HT1080 (cell line): ENCODE measurements at places on chromosomes 5 and 9. TPM values are rescaled to one million over a fixed set of nuclear protein-coding genes. Genes with fewer than 3 reads are reported as not detected.

DNA sequence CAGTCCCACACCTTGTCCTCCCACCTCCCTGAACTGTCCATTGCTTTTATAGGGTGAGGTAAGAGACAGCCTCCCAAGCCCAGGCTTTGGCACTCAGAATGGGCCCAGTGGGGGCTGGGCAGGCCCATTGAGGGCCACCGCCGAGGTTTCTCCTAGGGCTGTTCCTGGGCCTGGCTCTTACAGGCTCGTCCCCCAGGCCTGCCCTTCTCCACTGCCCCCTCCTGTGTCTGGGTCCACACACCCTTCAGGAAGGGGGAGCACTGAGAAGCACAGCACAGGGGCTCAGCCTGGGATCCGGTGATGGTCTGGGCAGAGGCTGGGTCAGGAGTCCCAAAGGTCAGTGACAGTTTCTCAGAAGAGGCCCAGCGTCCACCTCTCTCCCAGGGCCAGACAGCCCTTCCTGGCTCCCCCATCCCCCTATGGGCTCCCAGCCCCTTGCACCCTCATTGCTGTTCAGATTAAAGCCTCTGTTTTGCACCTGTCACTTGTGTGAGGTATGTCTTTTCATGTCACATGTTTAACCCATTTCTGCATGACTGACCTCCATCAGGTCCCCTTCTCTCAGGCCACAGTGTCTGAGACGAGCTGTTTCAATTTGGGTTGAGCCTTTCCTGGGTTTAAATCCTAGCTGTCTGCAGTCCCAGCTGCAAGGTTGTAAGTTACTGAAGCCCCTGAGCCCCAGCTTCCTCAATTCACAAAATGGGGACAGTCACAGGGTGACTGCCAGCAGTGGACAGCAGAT lies 29.4 kb downstream of the IER5L start:
- no peak for DNase-seq

The ECM2 gene
- 0.11 and 0.17 TPM in 2 replicates for total RNA-seq

DNA sequence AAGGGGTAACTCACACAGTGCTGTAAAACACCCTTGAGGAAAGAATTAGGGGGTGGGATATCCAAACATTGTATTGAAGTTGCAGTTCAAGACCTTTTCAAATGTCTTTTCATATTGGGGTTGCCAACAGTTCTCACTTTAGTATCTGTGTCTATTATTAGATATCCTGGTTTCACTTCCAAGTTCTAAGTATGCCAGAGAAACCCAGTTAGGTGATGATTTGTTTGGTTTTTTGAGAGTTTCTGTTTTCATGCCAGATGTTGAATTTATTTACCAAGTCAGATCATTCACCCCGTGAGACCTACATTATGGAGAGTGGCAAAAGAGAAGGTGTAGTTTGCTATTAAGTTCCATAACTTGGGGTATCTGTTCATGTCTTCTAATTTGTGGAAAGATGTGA lies 64.5 kb downstream of the C9orf152 start:
- no peak for DNase-seq

GRCh38 chr5:24621792-24622191 lies 23.0 kb downstream of the CDH10 start:
- DNase-seq = peak; percentile 47

GRCh38 chr9:128222026-128222425 lies 18.8 kb downstream of the DNM1 start:
- DNase-seq = no peak

DNA sequence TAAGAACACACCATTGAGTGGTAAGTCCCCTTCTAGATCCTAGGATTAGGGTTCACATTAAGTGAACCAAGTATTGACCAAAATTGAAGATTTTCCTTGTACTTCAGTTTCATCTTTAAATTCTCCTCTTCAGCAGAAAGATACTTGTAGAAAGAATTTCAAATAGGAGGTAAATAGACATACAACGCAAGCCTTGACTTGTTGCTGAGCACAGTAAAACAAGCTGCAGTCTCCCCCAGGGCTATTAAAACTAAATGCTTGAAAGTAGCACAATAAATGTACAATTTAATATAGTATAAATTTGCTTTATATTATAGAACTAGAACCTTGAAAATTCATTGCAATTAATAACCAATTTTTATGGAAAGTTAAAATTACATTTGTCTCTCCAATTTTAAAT lies 170.1 kb upstream of the TARS1 start:
- no peak for DNase-seq

GRCh38 chr9:29691758-29692407 lies 2118.6 kb upstream of the C9orf72 start:
- peak; percentile 38 for DNase-seq

The PCDHA6 gene
- 0.03 and 0.10 TPM in 2 replicates for total RNA-seq

DNA sequence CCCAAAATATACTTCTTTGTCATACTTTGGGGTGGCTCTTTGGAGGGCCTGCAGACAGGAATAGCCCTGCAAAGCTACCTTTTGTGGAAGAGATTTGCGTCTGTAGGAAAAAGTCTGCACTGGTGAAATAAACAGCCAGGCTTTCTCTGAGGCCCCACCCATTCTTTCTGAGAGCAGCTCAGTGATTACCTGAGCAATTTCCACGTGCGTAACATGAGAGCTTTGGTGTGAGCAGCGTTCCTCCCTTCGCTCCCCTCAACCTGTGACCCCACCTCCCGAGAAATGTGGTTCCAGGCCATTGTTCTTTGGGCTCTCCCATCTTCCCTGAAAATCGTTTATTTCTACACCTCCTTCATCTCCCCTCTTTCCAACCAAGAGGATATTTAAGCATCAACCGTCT lies 23.8 kb upstream of the FBP1 start:
- no peak for DNase-seq

The STPG3 gene
- total RNA-seq = not detected in 2 replicates

DNA sequence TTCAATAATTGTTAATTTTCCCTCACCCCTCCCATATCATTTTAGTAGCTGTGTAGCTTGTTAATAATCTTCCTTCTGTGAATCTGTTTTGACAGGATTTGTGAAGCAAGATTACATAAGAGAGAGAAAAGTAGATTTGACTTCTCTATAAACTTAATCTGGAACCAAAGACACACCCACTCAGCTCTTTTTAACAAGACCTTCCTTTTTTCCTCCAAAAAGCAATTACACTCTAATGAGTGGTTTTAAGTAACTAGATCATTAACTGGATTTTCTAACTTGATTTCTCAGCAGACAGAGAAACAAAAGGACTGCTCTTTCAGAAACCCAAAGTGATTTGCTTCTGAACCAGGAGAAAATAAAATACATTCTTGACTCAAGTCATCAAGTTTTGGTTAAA lies 21.9 kb downstream of the RFK start:
- DNase-seq = no peak

DNA sequence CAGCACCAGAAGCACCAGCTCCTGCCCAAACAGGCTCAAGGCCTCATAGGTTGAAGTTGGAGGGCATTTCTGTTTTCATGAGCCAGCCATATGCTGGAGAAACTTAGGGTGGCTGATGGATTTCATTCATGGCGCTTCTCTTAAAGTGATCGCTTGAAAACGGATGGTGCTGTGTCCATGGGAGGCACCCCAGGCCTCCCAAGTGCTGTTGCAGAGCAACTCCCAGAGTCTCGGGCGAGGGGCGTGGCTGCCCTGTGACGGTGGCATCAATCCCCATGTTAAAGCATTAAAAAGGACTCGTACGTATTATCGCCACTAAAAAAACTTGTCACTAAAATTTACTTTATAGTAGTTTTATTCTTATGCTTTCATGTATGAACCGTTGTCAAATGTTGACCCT lies 128.3 kb downstream of the MRPL36 start:
- DNase-seq = no peak

DNA sequence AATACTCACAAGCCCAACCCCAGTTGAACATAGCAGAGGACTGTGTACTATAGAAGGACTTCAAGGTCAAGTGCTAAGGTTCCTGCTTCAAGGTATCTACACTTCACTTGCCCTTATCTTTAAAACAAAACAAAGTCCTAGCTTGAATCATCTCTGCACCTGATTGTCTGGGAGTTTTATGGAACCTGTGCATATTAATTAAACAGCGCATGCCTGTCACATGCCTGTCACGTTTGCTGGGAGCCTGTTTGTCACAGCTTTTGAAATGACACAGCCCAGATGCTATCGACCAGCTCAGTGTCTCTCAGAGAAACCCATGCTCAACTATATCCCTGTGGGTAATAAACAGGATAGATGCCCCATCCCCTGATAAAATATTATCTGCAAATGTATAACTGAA lies 476.0 kb downstream of the ZSWIM6 start:
- DNase-seq = no peak

The GRPEL2 gene
- total RNA-seq = 24.4 and 28.0 TPM in 2 replicates

- DNase-seq = no peak
These were observed 30.4 kb downstream of the KCNIP1 start for GRCh38 chr5:170534177-170534576.

- DNase-seq = no peak
These were observed 654.7 kb downstream of the LRRC70 start for GRCh38 chr5:63233361-63233760.

- DNase-seq = no peak
These were observed 655 bp downstream of the TOR4A start for GRCh38 chr9:137278061-137278701.

GRCh38 chr9:36862206-36863145 lies 171.6 kb downstream of the PAX5 start:
- peak; percentile 21 for DNase-seq

- DNase-seq = no peak
These were observed 473.4 kb upstream of the PAPPA start for GRCh38 chr9:115680231-115680630.

- DNase-seq = peak; percentile 62
These were observed 2.1 kb downstream of the PAPPA start for GRCh38 chr9:116155698-116156039.

The PIP5KL1 gene
- total RNA-seq = 0.73 and 0.98 TPM in 2 replicates

- DNase-seq = no peak
These were observed 57.6 kb downstream of the LRSAM1 start for GRCh38 chr9:127508901-127509260.

DNA sequence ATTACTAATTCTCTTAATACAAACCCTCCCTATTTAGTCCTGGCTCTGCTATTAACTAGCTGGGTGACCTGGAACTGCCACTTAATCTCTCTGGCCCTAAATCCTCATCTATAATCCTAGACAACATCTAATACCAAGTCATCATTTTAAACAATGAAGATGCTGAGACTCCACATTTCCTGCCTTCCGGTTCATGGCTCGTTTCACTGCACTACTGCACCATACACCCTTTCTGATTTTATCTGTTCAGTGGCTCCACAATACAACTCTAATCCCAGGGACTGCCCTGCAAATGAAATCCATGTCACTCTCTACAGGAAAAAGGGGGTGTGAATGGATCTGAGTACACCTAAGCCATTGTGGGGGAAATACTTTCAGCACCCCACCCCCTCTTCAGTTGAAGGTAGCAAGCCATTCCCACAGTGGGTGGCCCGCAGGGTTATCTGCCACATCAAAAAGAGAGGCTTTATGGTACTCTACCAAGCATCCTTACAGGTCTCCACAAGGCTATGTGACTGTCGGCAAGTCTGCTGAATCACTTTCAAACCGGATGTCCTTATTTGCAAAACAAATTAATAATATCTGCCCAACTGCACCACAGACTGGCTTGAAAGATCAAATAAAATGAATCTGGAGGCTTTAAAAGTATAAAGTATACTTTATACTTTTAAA lies 89.5 kb downstream of the EPB41L4A start:
- DNase-seq = no peak

- DNase-seq = no peak
These were observed 6.0 kb downstream of the KIF12 start for GRCh38 chr9:114093031-114093471.

The DEPDC1B gene
- total RNA-seq = 24.9 and 25.4 TPM in 2 replicates

The ANKRD18A gene
- not detected in 2 replicates for total RNA-seq

The IFNK gene
- total RNA-seq = not detected in 2 replicates

GRCh38 chr9:81621785-81622259 lies 67.5 kb downstream of the TLE1 start:
- no peak for DNase-seq

DNA sequence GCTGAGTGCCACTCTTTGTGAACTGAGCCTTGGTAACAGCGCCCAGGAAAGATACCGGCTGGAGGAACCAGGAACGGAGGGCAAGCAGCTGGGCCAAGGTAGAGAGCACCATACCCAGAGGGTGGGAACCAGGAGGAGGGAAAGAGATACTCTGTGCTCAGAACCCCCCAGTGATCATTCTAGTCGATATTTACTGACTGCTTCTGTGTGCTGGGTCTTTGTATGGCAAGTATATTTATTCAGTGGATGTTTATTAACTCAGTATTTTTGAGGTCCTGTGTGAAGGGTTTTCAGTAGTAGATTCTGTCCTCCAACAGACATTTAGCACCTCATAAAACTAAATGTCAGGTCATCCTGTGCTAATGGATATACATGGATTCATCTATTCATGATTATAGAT lies 62.3 kb upstream of the RARS1 start:
- no peak for DNase-seq

The CCNJL gene
- 12.7 and 13.8 TPM in 2 replicates for total RNA-seq

The APBA1 gene
- 1.3 and 4.5 TPM in 2 replicates for total RNA-seq

The ARHGEF37 gene
- total RNA-seq = 0.02 and 0.03 TPM in 2 replicates

DNA sequence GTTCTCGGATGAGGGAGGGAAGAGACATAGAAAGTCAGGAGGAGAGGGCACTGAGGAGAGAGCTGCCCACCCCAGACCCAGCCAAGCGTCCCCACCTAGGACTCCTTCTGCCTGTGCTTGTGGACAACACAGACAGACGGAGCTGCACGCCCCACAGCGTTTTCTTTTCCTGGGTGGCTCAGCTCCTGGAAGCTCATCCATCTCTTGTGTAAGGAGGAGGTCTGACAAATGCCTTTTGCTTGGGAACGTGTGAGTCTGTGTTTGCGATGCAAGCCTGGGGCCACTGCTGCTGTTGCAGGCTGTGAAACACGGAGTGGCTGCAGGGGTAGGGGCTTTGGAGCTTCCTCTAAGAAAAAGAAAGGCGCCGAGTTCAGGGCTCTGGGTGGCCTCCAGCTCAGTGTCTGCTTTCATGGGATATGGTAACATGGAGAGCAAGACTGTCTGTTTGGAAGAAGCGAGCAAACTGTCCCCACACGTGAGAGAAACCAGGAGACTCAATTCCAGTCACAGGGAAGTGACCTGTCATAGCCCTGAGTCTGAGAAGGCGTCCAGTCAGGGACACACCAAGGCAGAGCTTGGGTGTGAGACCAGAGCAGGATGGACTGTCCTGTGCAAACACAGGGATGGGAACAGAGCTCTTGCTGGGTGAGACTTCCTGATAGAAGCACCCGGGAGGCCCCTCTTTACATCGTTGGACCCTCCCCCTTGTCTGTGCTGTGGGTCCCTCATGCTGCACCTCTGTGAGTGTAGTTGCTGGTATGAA lies 42.7 kb downstream of the GADD45G start:
- no peak for DNase-seq

GRCh38 chr5:156497804-156498208 lies 170.8 kb downstream of the SGCD start:
- DNase-seq = no peak

The ATP10B gene
- not detected in 2 replicates for total RNA-seq

DNA sequence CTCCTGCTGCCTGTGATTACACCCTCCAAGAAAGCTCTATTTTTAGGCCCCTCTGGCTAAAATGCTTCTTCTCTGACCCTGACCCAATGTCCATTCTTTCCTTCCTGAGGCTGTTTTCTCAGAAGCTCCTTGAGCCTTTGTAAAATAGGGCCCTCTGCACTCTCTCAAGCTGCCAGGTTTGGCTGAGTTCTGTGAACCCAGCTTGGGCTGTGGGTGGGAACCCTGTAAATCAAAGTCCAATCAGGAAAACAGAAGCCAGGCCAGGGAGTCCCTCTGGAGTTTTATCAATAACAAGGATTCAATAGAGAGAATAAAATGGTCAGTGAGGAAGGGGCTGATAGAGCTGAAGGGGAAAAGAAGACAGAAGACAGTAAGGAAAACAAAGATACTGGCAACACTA lies 43.7 kb upstream of the ERCC6L2 start:
- DNase-seq = no peak
